ENCODE measurements at places on chromosomes 5 and 9. TPM values are rescaled to one million over a fixed set of nuclear protein-coding genes. Genes with fewer than 3 reads are reported as not detected.

GRCh38 chr9:86764221-86764624 lies 183.1 kb downstream of the GAS1 start:
- DNase-seq = no peak

GRCh38 chr5:107794741-107795140 lies 124.0 kb upstream of the EFNA5 start:
- DNase-seq = no peak

- DNase-seq = no peak
Measured at GRCh38 chr9:5983042-5983441, 32.4 kb downstream of the RANBP6 start.

DNA sequence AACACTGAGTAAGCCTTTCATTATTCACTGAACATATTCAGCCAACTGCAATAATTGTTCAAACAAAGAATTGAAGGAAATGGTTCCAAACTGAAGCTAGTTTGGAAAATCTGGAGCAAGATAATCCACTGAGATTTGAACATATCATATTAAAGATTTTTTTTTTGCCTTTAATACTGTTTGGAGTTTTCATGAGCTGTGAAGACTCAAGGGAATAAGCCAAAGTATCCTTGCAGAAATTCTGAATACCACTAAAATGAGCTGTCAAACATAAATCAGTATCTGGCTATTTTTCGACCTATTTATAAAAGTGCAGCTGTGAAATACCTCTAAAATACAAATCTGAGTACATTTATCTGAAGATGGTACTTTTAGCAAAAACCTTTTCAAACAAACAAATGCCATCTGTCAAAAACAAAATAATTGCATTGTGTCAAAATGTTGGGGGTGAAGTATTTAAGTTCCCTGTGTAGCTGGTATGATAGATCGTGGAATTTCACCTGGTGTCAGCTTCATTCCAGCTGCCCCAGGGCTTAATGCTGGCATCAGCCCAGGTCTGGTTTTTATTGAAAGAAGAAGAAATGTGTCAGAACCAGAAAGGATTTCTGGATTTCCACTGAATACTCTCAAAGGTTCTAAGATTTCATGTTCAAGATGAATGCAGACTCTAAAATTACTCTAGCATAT lies 149.0 kb upstream of the GRAMD2B start:
- no peak for DNase-seq

DNA sequence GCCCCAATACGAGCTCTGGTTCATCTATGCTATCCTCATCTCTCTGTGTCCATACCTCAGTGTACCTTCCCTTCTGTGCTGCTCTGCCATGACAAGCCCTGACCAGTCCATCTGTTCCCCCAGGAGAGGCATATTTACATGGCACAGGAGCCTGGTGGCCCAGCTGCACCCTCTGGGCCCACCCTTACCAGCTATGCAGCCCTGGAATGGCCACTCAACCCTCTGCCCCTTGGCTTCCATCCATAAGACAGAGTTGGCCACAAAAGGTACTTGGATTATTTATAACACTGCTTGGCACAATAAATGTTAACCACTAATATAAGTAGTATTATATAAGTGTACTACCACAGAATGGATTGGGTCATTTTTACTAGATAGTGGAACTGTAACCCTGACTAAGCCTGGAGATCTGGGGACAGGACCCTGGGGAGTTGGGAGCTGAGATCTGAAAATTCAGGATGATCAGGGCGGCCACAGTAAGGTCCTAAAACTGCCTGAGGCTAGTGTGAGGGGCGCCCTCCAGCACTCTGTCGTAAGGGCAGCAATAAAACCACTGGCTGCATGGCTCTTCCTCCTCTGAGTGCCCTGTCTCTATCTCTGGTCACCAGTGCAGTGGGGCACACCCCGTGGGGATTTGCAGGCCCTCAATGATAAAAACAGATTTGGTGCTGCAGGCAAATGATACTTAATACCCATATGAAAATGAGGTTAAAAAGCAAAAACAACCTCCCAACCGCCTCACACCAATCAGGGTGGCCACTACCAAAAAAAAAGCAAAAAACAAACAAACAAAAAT lies 65.8 kb downstream of the SEMA4D start:
- no peak for DNase-seq

GRCh38 chr5:55226027-55226933 lies 835 bp downstream of the MCIDAS start:
- peak; percentile 38 for DNase-seq

- DNase-seq = no peak
Measured at GRCh38 chr9:104276709-104277245, 182.7 kb downstream of the SMC2 start.

DNA sequence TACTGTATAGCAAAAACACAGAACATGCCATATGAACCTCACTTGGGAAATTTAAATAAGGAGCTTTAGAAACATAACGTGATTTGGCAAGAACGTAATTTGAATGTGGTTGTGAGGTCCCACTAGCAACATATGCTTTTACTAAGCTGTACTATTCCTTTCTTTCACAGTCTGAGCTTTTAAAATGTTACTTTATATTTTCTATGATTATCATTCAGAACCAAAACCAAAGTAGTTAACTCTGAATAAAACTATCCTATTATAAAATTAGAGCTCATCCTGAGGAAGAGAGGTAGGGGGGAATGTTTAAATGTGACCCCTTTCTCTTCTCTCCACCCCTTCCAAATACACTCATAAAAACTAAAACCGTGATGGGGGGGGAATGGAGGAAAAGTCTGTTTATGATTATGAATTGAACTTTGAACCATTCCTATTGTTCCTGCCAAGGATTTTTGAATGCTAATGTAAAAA lies 435.7 kb downstream of the NFIB start:
- no peak for DNase-seq

SPATA31E1 gene
- not detected for total RNA-seq

SPARC gene
- total RNA-seq = 148 TPM

KCNN2 gene
- 56.4 TPM for total RNA-seq

All from cerebellum (tissue), 4 donors.